ENCODE measurements at places on chromosomes 6 and 20.

DNA sequence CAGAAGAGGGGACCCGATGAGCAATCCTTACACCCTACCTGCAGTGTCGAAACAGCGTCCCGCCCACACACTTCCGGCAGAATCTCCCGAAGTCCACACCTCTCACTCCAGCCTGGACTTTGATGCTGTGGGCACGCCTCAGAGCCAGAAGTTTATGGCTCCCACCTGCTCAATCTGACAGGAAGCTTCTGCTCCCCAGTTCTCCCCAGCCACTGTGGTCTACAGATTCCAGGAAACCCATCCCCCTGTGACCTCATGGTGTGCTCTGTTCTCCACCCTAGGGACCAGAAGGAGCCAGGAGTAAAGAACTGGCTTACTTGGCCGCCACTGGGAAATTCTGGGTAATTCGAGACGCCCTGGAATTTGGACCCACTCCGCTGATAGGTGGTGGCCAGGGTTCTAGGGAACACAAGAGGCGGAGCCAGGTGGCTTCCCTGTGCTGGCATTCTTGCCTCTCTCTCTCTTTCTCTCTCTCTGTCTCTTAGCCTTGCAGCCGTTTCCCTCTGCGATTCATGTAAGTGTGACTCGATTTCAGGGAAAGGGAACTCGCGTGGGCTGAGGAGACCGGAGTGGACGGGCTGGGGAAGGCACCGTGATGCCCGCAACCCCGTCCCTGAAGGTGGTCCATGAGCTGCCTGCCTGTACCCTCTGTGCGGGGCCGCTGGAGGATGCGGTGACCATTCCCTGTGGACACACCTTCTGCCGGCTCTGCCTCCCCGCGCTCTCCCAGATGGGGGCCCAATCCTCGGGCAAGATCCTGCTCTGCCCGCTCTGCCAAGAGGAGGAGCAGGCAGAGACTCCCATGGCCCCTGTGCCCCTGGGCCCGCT, at the start of gene TRIM15:
Gene TRIM15 (plus strand): TSS at position 457 of the 828 bp plus-strand sequence. CDS start 139 bp downstream, at position 596.
- no peak for DNase-seq

DNA sequence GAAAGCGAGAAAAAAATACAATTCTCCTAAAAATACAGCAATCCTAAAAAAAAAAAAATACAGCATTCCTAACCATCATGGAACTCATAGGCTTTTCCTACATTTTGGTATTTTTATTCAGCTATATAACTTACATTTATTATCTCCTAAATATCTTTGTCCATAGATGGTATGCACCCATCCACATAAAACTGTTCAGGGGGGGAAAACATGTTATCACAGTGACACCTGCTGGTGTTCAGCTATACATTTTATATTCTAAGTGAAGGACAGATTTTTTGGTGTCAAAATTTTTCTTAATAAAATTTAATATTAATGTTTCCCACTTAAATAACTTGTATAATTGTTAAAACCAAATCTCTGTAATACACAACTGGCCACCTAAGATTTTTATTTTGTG, 58.0 kb downstream of the BLOC1S5 start:
- peak; percentile 39 for DNase-seq

GRCh38 chr20:31605902-31606803, 1.1 kb downstream of the ID1 start:
- DNase-seq, result no peak

- peak; percentile 16 for DNase-seq
Measured at GRCh38 chr20:38023181-38024001, 9.9 kb downstream of the TTI1 start.

GRCh38 chr6:125192610-125192930, 39.0 kb downstream of the TPD52L1 start:
- no peak for DNase-seq

DNA sequence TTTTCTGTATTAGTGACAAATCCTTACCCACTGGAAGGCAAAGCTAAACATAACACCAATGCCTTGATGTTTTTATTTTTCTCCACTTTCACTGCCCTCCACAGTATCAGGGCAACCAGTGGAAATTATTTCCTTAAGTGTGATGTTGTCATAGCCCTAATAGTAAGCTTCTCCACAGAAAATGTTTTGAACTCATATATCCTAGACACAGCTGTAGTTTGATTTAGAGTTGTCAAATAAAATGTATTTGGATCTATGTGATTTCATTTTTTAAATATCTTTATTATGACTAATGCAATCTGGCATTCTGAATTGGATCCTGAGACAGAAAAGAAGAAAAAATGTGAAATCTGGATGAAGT, 70.9 kb upstream of the UFL1 start:
- DNase-seq, result no peak
